ENCODE measurements at places on chromosomes 7 and 10.

DNA sequence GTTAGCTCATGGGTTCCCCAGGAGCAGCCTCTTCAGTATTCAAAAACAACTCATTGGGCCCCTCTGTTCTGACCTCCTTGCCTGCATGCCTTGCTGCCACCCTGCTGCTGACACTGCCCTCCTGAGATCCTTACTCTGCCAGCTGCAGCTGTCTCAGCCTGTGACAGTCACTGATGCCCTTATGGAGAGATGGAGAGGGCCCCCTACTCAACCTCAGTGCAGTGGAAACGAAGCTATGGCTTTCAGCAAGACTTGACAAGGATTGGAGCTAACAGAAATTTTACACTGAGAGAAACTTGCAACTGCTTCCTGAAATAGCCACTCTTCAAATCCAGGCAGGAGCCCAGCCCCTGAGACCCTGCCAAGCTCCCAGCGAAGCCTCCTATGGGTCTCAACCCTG lies 678.3 kb upstream of the C7orf33 start:
- DNase-seq: no peak

GRCh38 chr10:43843321-43844101 lies 194.8 kb upstream of the ZNF32 start:
- no peak for DNase-seq

- no peak for DNase-seq
Measured at GRCh38 chr7:117332031-117332430, 9.2 kb upstream of the WNT2 start.

DNA sequence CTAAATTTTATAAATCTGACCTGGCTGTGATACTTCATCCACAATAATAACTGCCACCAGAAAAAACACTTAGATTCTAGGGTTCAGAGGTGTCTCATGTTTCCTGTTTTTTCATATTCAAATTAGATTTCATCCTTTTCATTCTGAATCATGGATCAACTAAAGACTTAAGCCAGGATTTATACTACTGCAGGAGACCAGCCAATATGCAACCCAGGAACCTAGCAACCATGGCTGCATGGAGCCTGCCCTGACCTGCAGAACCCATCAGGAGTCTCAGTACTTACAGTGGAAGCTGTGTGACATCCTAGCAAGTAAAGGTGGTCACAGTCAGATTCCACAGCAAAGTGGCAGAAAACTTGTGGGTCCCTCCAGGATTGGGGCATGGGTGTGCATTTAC lies 40.5 kb upstream of the RNF148 start:
- peak; percentile 59 for DNase-seq

- peak; percentile 5 for DNase-seq
Measured at GRCh38 chr10:29470355-29470705, 164.4 kb downstream of the SVIL start.

- DNase-seq: no peak
Measured at GRCh38 chr7:78127009-78127408, 328.4 kb downstream of the PHTF2 start.

- DNase-seq: no peak
Measured at GRCh38 chr7:25643286-25643685, 415.0 kb upstream of the NPVF start.

DNA sequence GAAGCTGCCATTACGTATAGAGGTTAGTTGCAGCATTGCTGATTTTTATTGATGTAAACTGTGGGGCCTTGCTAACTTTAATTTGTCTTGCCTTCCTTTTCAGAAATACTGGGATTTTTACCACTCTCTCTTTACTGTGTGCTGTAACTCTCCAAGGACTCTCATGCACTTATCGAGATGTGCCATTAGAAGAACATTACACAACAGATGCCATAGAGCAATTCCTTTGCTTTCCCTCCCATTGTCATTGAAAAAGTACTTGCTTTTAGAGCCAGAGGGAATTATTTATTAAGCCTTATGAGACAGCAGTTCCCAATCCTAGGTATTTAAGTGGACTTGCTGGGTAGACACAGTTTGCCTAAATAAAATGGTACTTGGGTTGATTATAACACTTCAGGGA lies 51.7 kb downstream of the ASB4 start:
- DNase-seq: no peak

Data from NCI-H146 (cell line).